ENCODE measurements at places on chromosomes 16 and 17.

GRCh38 chr16:3509470-3509928 lies 8.7 kb downstream of the CLUAP1 start:
- no peak for DNase-seq

DNA sequence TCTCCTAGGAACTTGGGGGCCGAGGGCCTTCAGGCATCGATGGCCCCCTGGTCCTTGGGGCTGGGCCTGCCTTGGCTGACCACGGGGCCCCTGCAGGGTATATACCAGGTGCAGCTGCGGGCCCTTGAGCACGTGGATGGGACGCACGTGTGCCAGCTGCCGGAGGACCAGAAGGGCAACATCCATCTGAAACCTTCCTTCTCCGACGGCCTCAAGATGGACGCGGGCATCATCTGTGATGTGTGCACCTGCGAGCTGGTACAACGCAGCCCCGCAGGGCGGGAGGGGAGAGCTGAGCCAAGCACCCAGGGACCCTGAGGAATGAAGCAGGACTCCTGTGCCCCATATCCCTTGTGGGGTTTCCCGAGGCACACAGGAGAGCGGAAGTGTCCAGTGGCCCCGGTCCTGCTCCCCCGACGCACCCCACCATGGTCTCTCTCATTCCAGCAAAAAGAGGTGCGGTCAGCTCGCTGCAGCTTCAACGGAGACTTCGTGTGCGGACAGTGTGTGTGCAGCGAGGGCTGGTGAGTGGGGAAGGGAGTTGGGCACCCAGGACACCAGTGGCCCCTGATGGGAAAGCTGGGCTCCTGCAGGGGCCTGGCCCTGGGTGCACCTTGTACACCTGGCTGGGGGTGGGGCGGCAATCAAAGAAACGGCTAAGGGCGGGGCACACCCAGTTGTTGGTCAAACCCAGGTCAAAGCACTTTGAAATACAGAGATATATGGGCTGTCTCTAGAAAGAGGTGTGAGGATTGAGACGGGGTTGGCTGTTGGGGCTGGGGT lies 10.6 kb downstream of the ITGB4 start:
- DNase-seq = no peak

- no peak for DNase-seq
Measured at GRCh38 chr16:85457366-85457765, 155.8 kb upstream of the GSE1 start.

DNA sequence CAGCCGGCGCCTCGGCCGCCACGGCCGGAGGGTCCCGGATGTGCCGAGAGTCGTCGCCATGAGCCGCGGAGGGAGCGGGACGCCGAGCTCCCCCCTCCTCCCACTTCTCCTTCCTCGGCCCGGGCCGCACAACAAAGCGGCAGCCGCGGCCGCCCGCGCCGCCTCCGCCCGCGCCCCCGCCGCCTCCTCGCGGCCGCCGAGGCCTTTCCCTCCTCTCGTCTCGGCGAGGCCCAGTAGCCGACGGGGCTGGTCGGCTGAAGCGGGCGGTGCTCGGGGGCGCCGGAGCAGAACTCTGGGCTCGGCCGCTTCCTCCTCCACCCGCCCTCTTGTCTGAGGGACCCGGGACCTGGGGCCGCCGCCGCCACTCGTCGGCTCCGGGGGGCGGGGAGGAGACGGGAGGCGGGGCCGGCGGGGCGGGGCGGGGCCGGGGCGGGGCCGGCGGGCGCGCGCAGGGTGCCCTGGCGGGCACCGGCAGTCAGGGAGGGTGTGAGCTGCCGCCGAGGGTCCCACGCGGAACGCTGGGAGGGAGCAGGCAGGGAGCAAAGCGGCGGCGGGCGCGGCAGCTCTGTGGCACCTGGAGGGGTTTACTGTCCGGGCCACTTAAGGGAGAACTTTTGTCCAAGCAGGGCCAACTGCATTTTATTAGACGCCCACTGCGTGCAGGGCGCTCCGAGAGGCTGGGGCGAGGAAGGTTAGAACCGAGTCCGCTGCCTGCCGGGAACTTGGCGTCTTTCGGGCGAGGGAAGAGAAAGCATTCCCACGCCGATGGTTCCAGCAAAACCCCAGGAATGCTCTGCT lies at the start of gene SMURF2:
Gene SMURF2 (minus strand): TSS at position 332 of the 798 bp plus-strand sequence. CDS start 427 bp downstream, outside the sequence.
- DNase-seq = peak; percentile 37

DNA sequence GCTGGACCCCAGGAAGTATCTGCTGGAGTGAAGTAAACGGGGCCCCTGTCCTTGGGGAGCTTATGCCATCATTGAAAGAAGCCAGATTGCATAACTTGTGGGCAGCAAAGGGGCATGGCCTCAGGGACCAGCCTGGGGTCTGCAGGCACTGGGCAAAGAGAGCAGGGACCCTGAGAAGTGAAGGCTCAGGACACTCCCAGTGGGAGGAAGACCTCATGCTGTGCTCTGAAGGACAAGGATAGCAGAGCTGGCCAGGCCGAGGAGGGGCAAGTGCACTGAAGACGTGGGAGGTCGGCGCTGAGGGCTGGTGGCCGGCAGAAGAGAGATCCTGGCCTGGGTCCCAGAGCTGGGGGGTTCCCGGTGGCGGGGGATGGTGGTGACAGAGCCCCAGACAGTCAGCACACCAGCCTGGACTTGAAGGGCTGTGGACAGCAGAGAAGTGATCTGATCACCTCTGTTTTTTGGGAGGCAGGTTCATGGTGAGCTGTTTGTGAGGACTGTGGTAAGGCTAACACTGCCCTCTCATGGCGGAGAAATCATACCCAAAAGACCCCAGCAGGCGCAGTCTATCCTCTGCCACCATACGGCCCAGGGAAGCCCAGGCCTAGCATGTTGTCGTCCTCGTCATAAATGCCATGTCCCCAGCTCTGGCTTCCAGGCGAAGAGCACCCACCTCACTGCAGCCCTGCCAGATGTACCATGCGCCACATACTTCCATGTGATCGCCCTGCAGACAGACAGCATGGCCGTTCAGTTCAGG lies 7.1 kb upstream of the CNP start:
- no peak for DNase-seq

GRCh38 chr17:31296142-31296541 lies 897 bp downstream of the OMG start:
- DNase-seq = no peak

DNA sequence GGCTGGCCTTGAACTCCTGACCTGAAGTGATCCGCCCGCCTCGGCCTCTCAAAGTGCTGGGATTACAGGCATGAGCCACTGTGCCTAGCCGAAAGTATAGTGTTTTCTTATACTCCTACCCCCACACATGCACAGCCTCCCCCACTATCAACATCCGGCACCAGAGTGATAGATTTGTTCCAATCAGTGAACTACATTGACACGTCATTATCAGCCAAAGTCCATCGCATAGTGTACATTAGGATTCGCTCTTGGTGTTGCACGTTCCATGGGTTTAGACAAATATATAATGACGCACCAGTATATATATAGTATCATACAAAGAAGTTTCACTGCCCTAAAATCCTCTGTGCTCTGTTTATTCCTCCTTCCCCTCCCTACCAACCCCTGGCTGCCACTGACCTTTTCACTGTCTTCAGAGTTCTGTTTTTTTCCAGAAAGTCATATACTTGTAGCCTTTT lies 11.9 kb upstream of the TM4SF5 start:
- no peak for DNase-seq

DNA sequence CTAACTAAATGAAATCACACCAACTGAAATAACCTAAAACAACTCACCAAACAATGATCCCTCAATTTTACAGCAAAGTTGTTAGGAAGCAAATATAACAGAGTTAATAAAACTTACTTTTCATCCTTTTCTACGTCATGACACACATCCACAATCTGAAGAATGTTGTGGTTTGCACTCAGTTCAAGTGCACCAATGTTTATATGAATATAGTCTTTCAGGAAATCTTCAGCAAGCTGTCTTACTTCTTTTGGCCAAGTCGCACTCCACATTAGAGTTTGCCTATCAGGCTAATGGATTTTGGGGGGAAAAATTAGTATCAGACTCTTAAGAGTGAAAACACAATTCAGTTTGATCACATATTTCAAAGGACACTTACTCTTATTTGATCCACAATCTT lies 3.3 kb downstream of the DDX5 start:
- DNase-seq = no peak

DNA sequence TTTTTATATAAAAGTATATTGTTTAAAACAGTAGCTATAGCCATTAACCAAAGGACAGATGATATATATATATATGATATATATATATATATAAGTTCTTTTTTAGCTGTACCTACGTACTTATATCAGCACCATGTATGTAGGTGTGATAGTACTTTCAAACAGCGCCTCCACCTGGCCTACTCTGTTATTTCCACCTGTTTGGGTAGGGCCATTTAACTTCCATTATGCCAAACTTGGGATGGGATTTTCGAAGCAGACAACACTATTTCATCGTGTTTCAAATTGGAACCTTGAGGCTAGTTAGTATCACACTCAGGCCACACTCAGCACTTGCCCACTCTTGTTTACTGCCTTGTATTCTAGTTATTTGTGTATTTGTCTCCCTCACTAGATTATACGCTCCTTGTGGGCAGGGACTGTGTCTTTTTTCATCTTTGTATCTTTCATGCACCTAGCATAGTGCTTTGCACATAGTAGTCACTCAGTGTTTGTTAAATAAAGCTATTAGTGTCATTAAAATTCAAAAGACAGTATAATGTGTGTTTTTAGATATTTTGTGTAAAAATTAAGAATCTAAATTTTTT lies 11.8 kb upstream of the CLTC start:
- DNase-seq = no peak

- no peak for DNase-seq
Measured at GRCh38 chr17:41315204-41315794, at the start of gene KRTAP17-1. Gene KRTAP17-1, minus strand, starts transcription at chr17:41315710. Its CDS starts 60 bp downstream, at chr17:41315650.

GRCh38 chr17:3012926-3013581 lies 50.4 kb downstream of the OR1D5 start:
- DNase-seq = no peak

- DNase-seq = no peak
Measured at GRCh38 chr17:4477255-4477791, 21.4 kb upstream of the SPNS2 start.

GRCh38 chr17:42855048-42855596 lies 4.1 kb downstream of the AOC3 start:
- DNase-seq = no peak

DNA sequence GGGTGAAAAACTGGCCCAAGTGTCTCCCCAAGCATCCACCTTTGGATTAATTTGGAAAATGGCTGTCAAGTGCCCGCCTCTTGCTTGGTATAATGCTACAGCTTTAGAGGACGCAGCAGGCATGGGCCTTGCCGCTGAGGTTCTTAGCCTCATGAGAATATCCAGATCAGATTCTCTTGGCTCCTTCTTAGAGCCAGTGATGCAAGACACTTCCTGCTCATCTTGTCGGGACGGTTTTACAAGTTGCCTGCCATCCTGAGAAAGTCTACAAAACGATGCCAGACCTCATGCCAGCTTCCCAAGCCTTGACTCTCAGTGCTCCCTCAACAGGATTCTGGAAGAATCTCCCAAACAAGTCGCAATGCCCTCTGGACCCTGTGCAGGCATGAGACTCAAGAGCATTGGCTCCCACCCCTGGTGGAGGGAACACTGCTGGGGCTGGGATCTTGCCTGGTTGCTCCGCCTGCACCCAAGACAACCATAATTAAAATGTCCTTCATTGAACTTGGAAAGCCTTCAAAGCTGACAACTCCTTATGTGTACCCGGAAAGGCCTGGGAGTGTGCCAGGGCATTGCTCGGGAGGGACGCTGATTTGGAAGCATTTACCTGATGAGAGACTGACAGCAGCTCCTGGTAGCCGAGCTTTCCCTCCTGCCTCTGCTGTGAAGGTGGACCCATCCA lies 25.8 kb upstream of the STH start:
- no peak for DNase-seq

DNA sequence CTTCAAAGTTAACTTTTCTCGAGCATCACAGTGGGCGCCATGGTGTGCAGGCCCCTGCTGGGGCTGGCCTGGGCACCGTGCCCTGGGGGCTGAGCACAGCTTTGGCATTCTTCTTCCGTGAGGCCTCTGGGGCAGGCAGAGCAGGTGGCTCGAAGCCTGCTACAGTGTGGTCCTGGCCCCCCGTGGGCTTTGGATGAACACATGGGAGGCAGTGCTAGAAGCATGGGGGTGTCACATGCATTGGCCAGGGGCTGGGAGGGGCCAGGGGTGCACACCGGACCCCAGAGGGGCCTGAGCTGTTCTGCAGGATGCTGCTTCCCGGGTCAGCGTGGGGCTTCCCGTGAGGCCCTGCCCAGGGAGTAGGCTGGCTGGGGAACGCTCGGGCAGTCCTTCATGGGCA lies 12.1 kb upstream of the C16orf74 start:
- no peak for DNase-seq

GRCh38 chr16:89921702-89922476 lies 1.3 kb upstream of the TUBB3 start:
- DNase-seq = peak; percentile 56

- no peak for DNase-seq
Measured at GRCh38 chr17:82215972-82216300, 3.3 kb upstream of the CCDC57 start.

- no peak for DNase-seq
Measured at GRCh38 chr17:49002331-49002730, 5.1 kb downstream of the IGF2BP1 start.

DNA sequence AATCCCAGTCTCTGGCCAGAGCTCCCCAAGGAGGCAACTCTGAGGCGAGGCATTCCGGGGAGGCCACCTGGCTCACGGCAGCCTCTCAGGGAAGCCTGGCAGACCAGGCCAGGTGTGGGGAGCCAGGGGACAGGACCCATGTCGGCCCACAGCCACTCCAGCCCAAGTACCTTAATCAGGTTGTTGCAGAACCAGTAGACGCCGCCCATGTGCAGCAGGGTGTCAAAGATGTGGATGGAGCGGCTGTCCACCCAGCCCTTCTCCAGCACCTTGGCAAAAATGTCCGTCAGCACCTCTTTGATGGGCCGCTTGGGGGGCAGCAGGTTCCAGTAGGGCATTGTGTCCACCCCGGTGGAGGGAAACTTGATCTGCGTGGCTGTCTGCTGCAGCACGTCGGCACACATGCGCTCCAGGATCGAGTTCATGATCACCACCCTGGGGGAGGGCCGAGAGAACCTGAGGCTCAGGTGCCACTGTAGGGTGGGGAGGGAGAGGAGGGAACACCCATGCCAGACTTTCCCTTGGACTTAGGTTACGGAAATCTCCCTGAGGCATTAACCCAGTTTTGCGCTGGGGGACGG lies 7.8 kb downstream of the CSF3 start:
- DNase-seq = no peak

DNA sequence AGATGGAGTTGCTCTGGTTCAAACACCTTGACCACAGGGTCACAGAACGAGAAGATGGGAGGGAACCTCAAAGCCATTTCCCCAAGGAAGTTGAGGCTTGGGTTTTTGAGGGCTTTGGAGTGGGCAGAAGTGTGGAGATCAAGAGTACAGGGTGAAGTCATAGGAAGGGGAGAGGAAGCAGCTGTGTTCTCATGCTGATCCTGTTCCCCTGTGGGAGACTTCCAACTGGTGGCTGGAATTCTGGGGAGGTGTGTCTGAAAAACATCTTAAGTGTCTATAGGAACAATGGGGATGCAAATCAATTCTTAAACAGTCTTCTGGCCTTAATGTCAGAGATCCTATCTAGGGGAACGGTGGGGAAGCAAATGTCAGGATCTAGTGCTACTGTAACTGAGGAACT lies 38.8 kb upstream of the HSBP1 start:
- DNase-seq = no peak
